ENCODE measurements at places on chromosomes 7 and 10. TPM values are rescaled to one million over a fixed set of nuclear protein-coding genes. Genes with fewer than 3 reads are reported as not detected.

GRCh38 chr7:132758986-132759385, 182.7 kb upstream of the PLXNA4 start:
- H3K27ac ChIP-seq: no peak overlapping the region
- DNase-seq: no peak
- H3K4me3 ChIP-seq: no peak overlapping the region
- H3K4me1 ChIP-seq: no peaks in the 10 kb centered on the region
- no peaks in the 10 kb centered on the region for H3K36me3 ChIP-seq

DNA sequence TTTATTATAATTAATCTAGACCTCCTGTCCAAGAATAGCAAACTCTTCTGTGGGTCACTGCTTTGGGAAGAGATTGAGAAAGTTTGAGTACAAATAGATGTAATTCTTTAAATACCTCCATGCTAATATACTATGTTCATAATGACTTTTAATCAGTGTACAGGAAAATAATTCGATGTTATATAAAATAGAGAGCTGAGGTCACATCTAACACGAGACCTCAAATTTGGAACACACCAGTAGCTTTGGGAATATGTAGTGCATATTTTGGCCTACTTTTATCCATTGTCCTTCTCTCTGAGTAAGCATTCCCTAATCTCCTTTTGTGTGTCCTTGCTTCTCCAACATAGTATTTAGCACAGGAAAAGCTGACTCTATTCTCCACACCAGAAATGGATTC, 27.3 kb upstream of the CABCOCO1 start:
- no peak for DNase-seq
- no peaks in the 10 kb centered on the region for H3K27me3 ChIP-seq
- H3K27ac ChIP-seq: peak overlapping the region; percentile 26
- H3K36me3 ChIP-seq: no peaks in the 10 kb centered on the region

DNA sequence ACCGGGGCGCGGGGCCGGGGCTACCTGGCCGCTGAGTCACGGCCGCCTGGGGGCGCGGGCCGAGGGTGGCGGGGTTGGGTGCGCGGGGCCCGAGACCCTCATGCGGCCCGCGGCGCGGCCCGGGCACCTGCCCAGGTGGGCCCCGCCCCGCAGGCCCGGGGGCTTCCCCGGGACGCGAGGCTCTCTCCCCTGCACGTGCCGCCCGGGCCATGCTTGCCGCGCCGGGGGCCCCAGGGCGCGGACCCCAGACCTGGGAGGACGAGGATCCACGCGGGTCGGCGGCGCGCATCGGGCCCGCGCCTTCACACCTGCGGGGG, 402 bp downstream of the MAFK start:
- no peaks in the 10 kb centered on the region for H3K27me3 ChIP-seq
- H3K27ac ChIP-seq: peak overlapping the region; percentile 100
- no peaks in the 10 kb centered on the region for H3K36me3 ChIP-seq
- no peaks in the 10 kb centered on the region for H3K4me1 ChIP-seq
- H3K4me3 ChIP-seq: peak overlapping the region; percentile 84

- H3K36me3 ChIP-seq: no peaks in the 10 kb centered on the region
- H3K27ac ChIP-seq: no peak overlapping the region
- H3K4me3 ChIP-seq: no peak overlapping the region
- H3K27me3 ChIP-seq: no peaks in the 10 kb centered on the region
Observed at GRCh38 chr10:102605712-102606111, 38.6 kb upstream of the TRIM8 start.

DNA sequence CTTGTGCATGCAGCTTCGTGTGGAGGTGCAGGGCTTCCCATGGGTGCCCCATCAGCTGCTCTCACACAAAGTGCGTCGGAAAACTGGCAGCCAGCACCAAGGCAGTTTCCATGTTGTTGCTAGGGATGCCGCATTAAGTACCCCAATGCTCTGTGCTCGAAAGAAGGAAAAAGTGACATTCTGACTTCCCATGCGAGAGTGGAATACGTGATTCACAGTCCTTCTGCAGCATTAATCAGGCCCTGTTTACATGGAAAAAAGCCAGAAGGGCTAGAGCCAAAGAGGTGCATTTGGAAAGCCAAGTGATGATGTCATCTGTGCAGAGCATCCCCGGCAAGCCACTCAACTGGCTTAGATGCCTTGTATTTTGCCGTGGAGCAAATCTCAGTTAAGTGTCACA, 258.3 kb downstream of the GATA3 start:
- DNase-seq: no peak
- H3K4me3 ChIP-seq: no peak overlapping the region
- no peaks in the 10 kb centered on the region for H3K4me1 ChIP-seq
- H3K27ac ChIP-seq: no peak overlapping the region
- no peaks in the 10 kb centered on the region for H3K27me3 ChIP-seq

DNA sequence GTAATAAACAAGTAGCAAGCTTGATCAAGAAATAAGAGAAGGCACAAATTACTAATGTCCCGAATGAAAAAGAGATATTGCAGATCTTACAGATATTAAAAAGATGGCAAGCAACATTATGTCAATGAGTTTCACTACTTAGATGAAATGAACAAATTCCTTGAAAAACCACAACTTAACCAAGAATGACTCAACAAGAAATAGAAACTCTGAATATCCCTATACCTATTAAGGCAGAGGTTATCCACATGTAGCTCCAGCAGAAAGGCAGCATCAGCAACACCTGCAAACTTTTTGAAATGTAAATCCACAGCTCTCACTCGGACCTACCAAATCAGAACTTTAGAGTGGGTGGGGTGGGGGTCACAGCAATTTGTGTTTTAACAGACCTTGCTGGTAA, 33.6 kb downstream of the PDE1C start:
- no peaks in the 10 kb centered on the region for H3K36me3 ChIP-seq
- H3K4me3 ChIP-seq: no peak overlapping the region
- H3K27me3 ChIP-seq: no peaks in the 10 kb centered on the region
- DNase-seq: no peak
- no peak overlapping the region for H3K27ac ChIP-seq
- no peaks in the 10 kb centered on the region for H3K4me1 ChIP-seq

- H3K27ac ChIP-seq: no peak overlapping the region
- peaks cover 4% of the 10 kb centered on the region for H3K4me1 ChIP-seq
- H3K36me3 ChIP-seq: no peaks in the 10 kb centered on the region
- H3K27me3 ChIP-seq: peaks cover 6% of the 10 kb centered on the region
- no peak overlapping the region for H3K4me3 ChIP-seq
Observed at GRCh38 chr10:121087688-121088087, 236.5 kb downstream of the WDR11 start.

- no peak within 1 kb of the TSS for H3K27ac ChIP-seq
- DNase-seq: peak; percentile 23
- H3K36me3 ChIP-seq: no peaks in the 10 kb centered on the region
- peaks cover 91% of the 10 kb centered on the region for H3K27me3 ChIP-seq
- no peaks in the 10 kb centered on the region for H3K4me1 ChIP-seq
Observed at GRCh38 chr7:157010588-157011332, at the start of gene MNX1. Gene MNX1, minus strand, starts transcription at chr7:157010663. Its CDS starts 313 bp downstream, at chr7:157010350.

- H3K36me3 ChIP-seq: no peaks in the 10 kb centered on the region
- no peak overlapping the region for H3K27ac ChIP-seq
- DNase-seq: no peak
- H3K27me3 ChIP-seq: no peaks in the 10 kb centered on the region
- peaks cover 8% of the 10 kb centered on the region for H3K4me1 ChIP-seq
- peak overlapping the region; percentile 33 for H3K4me3 ChIP-seq
Observed at GRCh38 chr10:103542764-103543616, 49.5 kb downstream of the NEURL1 start.

GRCh38 chr10:80506189-80506575, 31.5 kb upstream of the SH2D4B start:
- no peaks in the 10 kb centered on the region for H3K36me3 ChIP-seq
- DNase-seq: no peak
- H3K4me3 ChIP-seq: no peak overlapping the region
- H3K4me1 ChIP-seq: peaks cover 22% of the 10 kb centered on the region
- H3K27ac ChIP-seq: peak overlapping the region; percentile 89
- no peaks in the 10 kb centered on the region for H3K27me3 ChIP-seq

SLC26A5 gene
- 0.48 TPM for total RNA-seq

Data from breast epithelium (tissue), 4 donors.